ENCODE measurements at places on chromosomes 1 and 21.
A peak's percentile ranks its signal among the peaks of the same experiment; 100 is the strongest.

DNA sequence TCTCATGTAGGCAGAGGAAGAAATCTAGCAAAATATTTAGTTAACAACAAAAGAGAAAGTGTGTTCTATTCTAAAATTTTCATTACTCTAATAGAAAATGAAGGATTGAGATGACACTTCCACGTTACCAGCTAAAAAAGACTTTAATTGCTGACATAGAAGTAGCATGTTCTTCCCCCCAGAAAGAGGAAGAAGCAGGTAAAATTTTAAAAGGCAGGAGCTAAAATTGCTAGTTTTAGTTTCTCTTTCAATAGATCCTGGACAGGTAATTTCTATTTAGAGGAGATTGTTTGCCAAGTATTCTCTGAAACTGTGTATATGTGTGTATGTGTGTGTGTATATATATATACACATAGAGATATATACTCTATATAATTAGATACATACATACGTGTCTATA is 248.1 kb upstream of the FMN2 start:
- no peak for DNase-seq

GRCh38 chr1:44613941-44614340 is 60.3 kb downstream of the TMEM53 start:
- no peak for DNase-seq

DNA sequence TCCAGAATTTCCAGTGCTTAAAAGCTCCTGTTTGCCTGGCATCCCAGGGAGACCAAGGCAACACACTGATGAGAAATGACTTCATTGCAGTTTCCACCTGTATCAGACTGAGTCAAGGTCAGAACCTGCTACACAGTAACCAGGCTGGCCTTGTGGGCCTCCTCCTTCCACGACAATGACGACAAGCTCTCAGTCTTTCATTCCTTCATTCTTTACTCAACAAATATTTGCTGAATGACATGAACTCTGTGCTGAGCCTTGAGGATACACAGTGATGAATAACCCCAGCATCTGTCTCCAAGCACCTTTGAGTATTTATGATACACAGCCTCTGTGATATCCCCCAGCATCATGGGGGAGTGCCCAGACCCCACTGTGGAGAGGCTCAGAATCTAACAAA is 8.9 kb upstream of the LCE5A start:
- no peak for DNase-seq

- no peak for DNase-seq
Observed at GRCh38 chr1:32893198-32894018, 7.1 kb downstream of the HPCA start.

- no peak for DNase-seq
Observed at GRCh38 chr1:73100216-73100615, 817.9 kb upstream of the NEGR1 start.

GRCh38 chr1:5585256-5585655 is 407.0 kb downstream of the NPHP4 start:
- DNase-seq, result no peak

- DNase-seq, result no peak
Observed at GRCh38 chr21:36817732-36818450, 119.0 kb downstream of the SIM2 start.

DNA sequence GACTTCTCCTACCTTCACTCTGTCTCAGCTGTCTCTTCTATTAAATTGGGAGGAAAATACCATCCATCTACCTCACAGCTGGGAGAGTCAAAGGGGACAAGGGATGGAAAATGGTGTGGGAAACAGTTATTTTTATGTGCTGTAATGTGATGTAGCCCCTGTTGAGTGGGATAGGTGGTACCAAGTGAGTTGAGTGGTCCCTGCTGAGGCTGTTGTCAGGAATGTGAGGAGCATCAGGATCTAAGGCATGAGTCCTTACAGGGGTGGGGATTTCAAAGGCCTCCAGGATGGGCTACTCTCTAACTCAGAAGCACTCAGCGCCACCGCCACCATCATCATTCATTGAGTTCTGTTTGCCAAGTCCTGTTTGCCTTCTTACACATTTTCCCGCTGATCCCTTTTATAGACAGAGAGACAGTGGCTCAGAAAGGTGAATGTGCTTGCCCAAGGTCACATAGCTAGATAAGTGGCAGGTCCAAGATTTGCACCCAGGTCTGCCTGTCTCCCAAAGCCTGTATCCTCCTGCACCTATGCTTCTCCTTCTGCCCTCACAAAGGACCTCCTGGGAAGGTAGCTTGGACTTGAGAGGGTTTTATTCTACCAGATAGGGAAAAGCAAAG is 4.6 kb upstream of the ID3 start:
- DNase-seq, result no peak

- no peak for DNase-seq
Observed at GRCh38 chr1:66351478-66351877, 182.5 kb upstream of the SGIP1 start.

DNA sequence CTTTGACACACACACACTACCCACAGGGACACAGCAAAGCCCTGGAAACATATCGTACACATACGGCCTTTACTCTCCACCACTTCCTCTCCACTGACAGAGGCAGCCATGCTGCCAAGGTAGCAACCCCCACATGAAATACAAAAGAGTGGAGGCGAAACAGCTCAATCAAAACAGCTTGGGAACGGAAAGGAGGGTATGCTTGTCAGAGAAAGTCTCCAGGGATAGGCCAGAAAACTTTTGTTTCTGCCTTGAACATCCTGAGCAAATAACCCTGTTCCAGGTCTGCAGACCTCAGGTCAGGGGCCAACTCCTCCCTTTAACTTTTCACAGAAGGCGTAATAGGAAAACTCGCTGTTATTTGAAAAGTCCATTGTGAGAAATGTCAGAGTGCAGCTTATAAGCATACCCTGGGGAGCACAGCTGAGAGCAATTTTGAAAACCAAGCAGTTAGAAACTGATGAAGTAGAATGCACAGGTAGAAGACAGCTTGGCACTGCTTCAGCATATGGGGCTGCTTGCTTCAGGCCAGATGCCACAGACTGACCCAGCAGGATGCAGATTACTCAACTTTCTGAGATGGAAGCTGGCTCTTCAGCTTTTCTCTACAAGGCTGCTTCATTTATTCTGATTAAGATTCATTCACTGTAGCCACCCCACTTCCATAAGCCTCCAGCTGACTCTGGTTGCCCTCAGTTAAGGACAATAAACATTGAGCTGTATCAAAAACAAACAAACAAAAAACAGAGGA is 18.0 kb downstream of the KIAA0319L start:
- peak; percentile 26 for DNase-seq

GRCh38 chr1:184664042-184664660 is 90.5 kb downstream of the EDEM3 start:
- no peak for DNase-seq

- no peak for DNase-seq
Observed at GRCh38 chr1:89949991-89950624, 44.8 kb upstream of the ZNF326 start.

DNA sequence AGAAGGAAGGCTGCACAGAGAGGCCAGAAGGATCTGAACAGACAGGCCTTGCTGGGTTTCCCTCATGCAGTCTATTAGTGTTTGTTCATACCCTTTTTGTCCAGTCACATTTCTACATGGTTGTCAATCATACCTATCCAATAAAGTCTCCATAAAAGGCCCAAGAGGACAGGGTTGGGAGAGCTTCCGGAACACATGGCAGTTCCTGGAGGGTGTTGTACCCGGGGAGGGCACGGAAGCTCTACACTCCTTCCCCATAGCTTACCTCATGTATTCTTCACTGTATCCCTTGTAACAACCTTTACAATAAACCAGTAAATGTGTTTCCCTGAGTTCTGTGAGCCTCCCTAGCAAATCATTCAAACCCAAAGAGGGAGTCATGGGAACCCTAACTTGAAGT is 28.0 kb downstream of the MCOLN2 start:
- DNase-seq, result no peak

GRCh38 chr1:37620707-37621106 is 14.0 kb downstream of the RSPO1 start:
- DNase-seq, result no peak

DNA sequence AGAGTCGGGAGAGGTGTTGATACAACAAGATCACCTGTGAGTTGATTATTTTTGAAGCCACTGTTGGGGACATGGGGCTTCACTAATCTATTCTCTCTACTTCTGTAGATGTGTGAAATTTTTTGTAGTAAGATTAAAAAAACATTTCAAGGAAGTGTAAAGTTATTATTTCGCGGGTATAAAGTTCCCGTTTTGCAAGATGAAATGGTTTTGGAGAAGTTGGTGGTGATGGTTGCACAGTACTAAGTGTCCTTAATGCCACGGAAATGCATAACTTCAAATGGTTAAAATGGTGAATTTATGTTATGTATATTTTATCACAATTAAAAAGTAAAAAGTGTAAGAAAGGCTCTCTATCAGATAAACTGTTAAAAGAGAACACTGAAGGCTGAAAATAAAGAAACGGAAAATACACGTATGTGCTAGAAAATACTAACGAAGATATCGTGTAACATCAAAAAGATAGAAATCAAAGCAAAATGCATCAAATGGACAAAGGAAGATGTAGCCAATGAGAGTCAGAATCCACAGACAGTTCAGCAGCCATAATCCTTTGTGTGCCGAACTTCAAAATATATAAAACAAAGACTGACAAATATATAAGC is 2.9 kb upstream of the ITGB2 start:
- no peak for DNase-seq

GRCh38 chr1:118481126-118481525 is 296.1 kb upstream of the SPAG17 start:
- DNase-seq, result no peak

- no peak for DNase-seq
Observed at GRCh38 chr1:231354330-231355020, 16.4 kb downstream of the SPRTN start.
